CD8-positive, alpha-beta T cell (primary cell): ENCODE measurements at places on chromosomes 3 and 15.

GRCh38 chr3:177438596-177439220 is 241.4 kb upstream of the TBL1XR1 start:
- DNase-seq: no peak

- DNase-seq: no peak
Observed at GRCh38 chr3:133840055-133840737, 34.6 kb downstream of the SRPRB start.

- no peak for DNase-seq
Observed at GRCh38 chr3:11532931-11533391, 110.8 kb downstream of the VGLL4 start.

- no peak for DNase-seq
Observed at GRCh38 chr3:26090589-26090988, 300.7 kb downstream of the OXSM start.

DNA sequence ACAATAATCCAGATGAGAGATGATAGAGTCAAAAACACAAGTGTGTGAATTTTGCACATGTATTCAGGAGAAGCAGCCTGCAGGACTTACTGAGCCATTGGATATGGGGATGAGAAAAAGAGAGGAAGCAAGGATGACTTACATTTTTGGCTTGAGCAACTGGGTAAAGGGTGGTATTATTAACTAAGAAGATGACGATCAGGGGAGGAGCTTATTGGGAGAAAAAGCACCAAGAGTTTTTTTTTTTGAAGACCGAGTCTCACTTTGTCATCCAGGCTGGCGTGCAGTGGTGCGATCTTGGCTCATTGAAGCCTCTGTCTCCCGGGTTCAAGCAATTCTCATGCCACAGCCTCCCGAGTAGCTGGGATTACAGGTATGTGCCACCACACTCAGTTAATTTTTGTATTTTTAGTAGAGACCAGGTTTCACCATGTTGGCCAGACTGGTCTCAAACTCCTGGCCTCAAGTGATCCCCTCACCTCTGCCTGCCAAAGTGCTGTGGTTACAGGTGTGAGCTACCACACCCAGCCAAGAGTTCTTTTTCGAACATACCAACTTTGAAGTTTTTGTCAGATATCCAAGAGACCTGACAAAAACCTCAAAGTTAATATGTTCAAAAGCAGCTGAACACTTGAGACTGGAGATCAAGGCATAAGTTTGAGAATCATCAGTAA is 14.8 kb upstream of the SH3BP5 start:
- peak; percentile 43 for DNase-seq

DNA sequence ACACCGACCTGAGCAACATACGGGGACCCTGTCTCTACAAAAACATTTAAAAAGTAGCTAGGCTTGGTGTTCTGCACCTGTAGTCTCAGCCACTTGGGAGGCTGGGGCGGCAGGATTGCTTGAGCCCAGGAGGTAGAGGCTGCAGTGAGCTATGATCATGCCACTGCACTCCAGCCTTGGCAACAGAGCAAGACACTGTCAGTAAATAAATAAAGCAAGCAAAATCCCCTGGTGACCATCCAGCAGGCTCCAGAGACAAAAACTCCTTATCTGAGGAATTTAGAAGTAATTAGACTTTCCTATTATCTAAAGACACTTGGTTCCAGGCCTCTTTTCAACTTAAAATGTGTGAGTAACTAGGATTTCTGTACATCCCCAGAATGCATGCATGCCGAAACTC is 29.5 kb upstream of the ZNF774 start:
- no peak for DNase-seq
